ENCODE measurements at places on chromosomes 7 and 10. TPM values are rescaled to one million over a fixed set of nuclear protein-coding genes. Genes with fewer than 3 reads are reported as not detected.

Gene MBL2
- not detected for total RNA-seq

Gene SGCE
- 69.7 TPM for total RNA-seq

DNA sequence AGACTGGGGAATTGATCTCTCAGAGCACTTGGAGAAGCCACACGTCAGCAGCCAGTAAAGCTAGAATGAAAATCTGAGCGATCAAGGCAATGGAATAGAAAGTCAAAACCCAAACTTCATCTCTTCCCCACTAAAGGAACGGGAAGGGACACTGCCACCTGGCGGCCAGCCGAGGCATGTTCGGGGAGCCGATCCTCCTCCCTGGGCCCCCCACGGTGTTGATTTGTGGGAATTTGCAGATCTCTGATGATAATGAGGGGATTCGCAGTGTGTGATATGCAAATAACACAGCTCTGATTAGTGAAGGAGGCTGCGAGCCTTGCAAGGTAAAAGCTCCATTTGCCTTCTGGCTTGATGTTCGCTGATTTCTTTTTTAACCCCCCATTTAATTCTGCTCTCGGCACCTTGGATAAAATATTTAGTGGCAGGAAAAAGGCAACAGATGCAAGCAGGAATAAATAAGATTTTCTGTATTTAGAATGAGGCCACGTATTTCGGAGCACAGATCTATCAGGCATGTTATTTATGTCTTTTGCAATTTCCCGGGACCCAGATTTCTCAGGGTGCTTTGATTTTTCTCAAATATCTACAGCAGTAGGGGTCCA lies 258.6 kb downstream of the PAXIP1 start:
- DNase-seq: peak; percentile 61

Gene NAT16
- total RNA-seq: 0.82 TPM

GRCh38 chr7:135160098-135160857 lies 10.2 kb downstream of the CYREN start:
- no peak for DNase-seq

Gene RGR
- total RNA-seq: not detected

GRCh38 chr10:124407456-124407855 lies 11.3 kb downstream of the OAT start:
- DNase-seq: no peak

Gene NPY
- total RNA-seq: 41.2 TPM

Gene CCDC146
- 15.9 TPM for total RNA-seq

DNA sequence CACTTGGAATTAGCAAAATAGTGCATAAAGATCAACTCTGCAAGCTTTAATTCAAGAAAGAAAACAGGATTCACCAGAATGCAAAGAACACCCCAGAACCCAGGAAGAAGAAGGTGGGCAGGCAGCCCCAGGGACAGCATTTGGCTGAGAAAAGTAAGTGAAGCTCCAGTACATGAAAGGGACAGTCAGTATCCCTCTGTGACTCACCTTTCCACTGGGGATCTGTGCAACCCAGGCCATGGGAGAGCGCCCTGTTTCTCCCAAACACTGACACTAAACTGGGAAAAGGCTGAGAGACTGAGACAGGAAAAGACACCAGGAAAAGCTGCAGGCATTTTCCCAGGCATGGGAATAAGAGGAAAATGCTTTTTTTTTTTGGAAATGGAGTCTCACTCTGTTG lies 28.2 kb downstream of the SNX13 start:
- no peak for DNase-seq

Gene ZSWIM8
- total RNA-seq: 31.8 TPM

DNA sequence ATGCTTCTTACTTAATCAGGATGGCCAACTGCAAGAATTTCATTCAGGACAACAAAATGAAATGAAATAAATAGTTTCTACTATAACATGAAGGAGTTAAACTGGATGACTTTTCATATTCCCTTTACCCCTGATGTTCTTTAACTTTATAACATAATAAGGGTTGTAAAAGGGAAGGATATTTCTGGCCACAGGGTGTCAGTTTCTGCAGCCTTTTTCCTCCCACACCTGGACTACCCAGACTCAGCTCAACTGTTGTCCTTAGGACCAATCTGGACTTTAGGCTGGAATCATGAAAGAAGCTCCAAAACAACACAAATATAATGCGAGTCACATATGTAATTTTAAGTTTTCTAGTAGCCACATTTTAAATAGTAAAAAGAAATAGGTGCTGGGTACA lies 43.4 kb downstream of the PRPS1L1 start:
- no peak for DNase-seq

GRCh38 chr10:71945819-71946474 lies 18.2 kb upstream of the CHST3 start:
- DNase-seq: no peak
